ENCODE measurements at places on chromosomes 1 and 21.

- no peak for DNase-seq
These were observed 7.1 kb upstream of the SHCBP1L start for GRCh38 chr1:182960046-182960445.

GRCh38 chr1:21294266-21294989, 4.2 kb upstream of the ECE1 start:
- DNase-seq = peak; percentile 81

DNA sequence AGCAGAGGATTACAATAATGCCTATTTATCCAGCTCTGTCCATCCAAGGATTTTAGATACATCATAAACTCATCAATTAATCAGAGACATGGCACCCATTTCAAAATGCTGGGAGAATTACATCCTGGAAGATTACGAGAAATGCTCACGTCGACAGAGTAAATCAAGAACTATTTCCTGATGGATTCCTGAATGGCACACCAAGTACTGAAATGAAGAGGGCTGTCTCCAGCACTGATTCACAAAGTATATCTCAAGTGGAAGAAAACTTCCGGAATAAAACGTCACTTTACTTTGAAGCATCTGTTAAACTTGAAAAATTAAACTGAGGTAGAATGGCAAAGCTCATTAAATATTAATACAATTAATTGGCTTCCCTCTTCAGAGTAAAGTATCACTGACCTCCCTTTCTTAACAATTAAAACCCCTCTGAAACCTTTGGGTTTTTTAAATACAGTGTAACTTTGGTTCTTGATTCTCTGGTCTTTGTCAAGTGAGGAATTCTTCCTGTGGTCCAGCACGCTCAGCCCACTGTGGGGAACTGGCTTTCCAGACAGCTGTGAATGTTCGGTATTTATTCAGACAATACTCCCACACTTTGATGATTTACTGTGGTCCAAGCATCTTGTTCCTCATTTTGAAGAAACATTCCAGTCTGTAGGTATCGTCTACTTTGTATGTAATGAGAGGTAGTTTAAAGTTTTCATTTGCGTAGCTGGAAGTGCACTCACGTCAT, 288.0 kb downstream of the NFIA start:
- DNase-seq = no peak

- no peak for DNase-seq
These were observed 107.2 kb downstream of the DNM3 start for GRCh38 chr1:171948511-171948910.

- peak; percentile 79 for DNase-seq
These were observed at the start of gene PPFIA4 for GRCh38 chr1:203026031-203026665. PPFIA4 (plus strand) TSS chr1:203026491; CDS start chr1:203039009, 12,518 bp downstream.

DNA sequence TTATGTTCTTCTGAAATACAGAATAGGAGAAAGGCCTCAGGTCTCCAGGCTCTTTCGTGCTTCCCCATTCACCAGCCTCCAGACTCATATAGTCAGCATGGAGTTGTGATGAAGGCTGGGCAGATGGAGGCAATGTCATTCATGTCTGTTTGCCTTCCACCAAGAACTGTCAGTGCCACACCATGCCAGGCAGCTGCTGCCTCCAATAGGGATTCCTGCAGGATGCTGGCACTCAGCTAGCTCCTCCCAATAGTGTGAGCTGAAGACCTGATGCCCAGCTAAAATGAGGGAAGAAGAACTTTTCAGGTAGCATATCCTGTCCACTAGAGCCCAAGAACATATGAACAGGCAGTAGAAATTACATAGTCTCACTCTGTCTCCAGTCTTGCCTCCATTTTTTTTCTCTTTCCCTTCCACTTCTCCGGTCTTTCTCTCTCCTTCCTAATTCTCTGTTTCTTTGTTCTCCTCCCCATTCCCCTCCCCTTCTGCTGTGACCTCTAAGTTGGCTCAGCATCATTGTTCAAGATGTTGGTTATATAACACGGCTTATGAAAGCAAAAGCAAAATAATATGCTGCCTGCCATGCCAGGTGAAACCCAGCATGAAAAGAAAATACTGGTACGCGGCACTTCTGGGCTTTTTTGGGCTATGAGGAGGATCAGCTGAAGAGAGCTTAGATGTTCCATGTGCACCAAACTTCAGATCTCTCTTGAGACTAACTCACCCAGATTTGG, 17.3 kb downstream of the GLUL start:
- no peak for DNase-seq

- DNase-seq = no peak
These were observed 94.7 kb upstream of the SLC25A33 start for GRCh38 chr1:9444532-9444931.

DNA sequence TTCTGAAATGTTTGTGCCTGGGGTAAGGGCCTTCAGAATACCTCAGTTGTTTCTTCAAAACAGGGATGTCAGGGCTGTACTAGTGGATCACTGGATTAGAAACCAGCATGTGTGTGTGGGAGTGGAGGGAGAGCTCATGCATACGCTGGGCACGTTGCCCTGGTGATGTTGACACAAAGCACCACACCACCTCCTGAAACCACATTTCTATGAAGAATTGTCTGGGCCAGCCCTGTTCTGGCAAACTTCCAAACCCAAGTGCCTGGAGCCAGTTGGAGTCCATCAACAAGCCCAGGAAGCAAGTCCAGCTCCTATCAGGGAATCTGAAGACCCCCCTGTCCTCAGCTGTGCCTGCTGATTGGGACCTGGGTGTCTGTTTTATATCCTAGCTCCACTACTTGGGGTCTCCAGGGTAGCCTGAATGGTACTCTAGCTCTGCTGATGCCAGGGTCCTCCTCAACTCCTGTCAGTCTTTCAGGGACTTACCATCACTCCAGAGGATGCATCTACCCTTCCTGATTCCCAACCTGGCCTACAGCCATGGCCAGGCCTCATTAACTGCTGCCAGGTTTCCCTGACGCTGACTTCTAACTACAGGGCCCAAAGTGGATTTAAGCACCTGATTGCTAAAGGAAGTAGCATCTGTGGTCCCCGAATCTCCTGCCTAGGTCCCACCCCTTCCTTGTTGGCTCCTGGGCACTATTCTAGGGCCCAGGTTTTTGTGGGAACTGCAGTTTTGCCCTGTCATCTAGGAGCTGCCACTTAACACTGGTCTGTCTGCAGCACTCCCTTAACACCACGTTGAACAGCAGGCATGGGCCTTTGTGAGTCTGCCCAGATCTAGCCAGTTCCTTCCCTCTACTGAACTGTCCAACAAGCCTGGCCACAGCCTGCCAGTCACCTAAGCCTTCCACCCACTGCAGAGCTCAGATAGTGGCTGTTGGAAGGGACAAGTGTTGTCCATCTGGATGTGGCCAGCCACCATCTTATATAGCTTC, 45.5 kb downstream of the LPAR3 start:
- no peak for DNase-seq

DNA sequence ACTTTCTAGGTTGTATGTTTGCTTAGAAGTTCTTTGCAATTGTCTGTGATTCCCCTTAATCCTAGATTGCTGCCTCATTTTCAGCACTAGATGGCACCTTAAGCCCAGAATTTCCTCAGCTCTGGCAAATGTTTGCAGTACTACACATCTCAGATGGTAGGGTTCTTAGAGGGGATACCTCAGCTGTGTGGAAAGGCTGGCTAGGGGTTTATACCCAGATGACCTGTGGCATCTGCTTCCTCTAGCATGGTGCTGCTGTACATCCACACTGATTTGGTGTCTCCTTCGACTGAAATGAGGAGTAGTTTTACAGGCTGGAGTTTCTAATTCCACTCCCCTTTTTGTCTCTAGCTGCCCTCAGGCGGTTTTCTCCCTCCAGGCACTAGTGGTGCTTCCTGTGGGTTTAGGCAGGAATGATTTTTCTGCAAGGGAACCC, 23.5 kb downstream of the ASB17 start:
- DNase-seq = no peak

DNA sequence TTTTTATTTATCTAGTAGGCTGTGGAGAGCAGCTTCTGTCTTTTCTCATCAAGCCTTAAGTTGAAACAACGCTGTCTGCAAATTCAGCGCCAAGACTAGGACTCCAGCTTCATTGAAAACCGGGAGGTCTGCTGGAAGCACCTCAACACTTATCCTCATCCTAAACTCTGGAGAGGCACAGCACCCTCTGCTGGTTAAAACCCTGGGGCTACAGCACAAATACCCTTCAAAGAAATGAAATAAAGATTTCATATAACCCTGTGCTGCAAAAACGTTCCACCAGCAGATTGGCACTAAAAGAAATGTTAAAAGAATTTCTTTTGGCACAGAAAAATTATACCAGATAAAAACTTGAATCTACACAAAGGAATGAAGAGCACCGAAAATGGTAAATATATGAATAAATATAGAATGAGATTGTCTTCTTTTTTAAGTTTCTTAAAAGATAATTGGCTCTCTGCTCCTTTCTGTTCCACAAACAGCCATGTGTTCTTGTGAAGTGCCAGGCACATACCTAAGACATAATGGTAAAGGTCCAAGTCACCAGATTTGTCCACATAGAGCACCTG, 227.7 kb upstream of the SAMSN1 start:
- DNase-seq = peak; percentile 40

DNA sequence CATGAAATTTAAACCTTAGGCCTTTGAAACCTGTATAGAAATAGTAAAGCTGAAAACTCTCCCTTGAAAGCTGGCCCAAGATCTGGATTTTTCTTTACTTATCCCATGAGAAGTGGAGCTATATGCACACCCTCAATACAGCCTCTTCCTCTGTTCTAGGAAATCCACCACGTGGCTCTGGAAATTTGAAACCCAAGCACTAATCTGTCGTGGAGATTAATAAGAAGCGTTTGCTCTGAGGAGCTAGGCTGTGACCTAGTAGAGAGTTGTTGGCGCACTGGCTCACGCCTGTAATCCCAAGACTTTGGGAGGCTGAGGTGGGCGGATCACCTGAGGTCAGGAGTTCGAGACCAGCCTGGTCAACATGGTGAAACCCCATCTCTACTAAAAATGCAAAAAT, 291.3 kb upstream of the PLXNA2 start:
- no peak for DNase-seq

- no peak for DNase-seq
These were observed 15.1 kb downstream of the THEMIS2 start for GRCh38 chr1:27887215-27888021.

DNA sequence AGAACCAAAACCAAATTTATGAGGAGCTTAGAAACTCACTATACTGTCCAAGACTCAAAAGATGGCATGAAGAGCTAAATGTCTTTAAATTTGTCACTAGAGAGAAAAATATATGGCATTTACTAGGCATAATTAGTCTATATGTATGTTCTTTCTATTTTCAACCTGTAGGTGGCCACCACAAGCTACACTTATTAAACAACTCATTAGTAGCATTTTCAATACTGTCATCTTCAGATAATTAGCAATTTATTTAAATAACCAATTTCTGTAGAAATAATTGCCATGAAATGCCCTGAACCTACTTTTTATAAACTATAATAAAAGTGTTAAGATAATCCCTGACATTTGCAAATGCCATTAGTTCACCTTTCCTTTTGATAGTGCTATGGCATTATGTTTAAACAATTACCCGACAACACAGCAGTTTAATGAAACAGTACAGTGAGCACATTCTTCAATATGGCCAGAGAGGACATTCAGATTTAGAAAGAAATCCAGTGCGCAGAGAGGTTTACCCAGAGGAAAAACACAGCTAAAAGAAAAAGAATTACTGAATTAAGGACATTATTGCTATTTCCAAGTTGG, 522.5 kb downstream of the PTBP2 start:
- no peak for DNase-seq

GRCh38 chr1:15941899-15942660, 33.8 kb downstream of the ZBTB17 start:
- no peak for DNase-seq

- no peak for DNase-seq
These were observed 141.4 kb upstream of the ARHGEF16 start for GRCh38 chr1:3312898-3313575.

DNA sequence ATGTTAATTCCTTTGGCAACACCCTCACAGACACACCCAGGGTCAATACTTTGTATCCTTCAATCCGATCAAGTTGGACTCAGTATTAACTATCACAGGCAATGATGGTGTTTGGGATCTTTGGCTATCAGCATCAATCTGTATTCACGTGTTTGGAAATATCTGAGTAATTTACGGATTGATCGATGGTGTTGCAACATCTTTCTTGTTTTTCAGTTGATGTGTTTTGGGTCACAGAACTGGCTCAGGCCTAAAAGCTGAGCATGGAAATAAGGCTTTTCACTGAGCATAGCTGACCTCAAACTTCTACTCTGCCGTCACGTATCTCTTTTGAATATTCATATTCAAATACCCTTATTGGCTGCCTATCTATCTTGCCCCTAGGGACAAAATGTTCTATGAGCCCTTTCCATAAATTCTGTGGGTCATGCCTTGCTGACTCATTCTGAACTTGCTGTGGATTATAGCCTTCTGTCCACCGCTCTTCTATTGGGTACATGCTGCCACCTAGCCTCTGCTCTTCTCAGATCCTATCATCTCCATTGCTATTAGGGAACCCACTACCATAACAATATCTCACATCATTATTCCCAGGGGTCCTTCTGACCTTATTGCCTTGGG, 156.0 kb downstream of the PDE4B start:
- no peak for DNase-seq

DNA sequence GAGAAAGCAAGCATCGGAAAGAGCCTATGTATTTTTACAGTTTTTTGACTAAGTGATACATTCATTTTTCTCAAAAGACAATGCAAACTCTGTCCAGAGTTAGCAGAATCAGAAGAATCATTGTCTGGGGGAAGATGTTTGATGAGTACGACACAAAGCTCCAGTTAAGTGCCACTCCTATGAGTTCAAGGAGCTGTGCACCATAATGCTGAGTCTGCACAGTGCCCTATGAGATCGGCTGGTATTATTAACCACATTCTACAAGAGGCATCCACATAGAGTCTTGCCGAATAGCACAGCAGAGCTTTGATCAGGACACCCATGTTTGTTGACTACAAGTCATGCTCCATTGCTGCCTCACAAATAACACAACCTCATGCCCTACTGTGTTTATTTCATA, 54.9 kb upstream of the RAP1GAP start:
- DNase-seq = no peak

- DNase-seq = no peak
These were observed 3.3 kb upstream of the LPAR3 start for GRCh38 chr1:84896279-84896678.

DNA sequence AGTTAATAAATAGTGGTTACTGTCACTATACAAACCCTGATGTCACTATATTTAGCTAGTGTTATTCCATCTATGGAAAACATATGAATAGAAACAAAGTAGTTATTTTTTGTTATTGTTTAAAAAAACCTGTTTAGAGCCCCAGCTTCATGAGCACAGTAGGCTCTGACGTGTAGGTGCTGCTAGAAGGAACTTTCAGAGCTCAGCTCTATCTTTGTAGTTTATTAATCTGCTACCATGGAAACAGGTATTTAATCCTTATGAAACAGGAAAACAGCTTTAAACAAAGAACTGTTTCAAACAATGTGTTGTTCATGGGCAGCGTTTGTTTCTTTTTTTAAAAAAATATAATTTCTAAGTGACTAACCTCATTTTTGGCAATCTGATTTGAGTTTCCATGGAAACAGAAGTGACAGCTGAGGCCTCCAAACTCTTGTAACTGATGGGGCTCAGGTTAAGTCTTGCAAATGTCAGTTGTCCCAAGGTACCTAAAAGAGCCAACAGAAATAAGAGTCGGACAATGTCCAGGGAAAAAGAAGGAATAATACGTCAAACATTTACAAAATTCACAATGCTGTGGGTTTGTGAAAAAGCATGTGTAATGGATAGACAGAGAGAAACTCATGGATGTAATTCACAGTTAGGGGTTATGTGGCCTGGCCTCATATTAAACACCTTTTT, 162.0 kb upstream of the C21orf91 start:
- DNase-seq = no peak

GRCh38 chr1:101236516-101237228, at the start of gene S1PR1:
S1PR1 (plus strand) TSS chr1:101237019; CDS start chr1:101238985, 1,966 bp downstream.
- peak; percentile 71 for DNase-seq
